ENCODE measurements at places on chromosomes 16 and 17.

- no peak for DNase-seq
Observed at GRCh38 chr17:13508896-13509295, 92.8 kb downstream of the HS3ST3A1 start.

GRCh38 chr16:67301080-67301782, 21.9 kb downstream of the PLEKHG4 start:
- no peak for DNase-seq

- peak; percentile 8 for DNase-seq
Observed at GRCh38 chr16:66462912-66463311, 35.8 kb downstream of the BEAN1 start.

DNA sequence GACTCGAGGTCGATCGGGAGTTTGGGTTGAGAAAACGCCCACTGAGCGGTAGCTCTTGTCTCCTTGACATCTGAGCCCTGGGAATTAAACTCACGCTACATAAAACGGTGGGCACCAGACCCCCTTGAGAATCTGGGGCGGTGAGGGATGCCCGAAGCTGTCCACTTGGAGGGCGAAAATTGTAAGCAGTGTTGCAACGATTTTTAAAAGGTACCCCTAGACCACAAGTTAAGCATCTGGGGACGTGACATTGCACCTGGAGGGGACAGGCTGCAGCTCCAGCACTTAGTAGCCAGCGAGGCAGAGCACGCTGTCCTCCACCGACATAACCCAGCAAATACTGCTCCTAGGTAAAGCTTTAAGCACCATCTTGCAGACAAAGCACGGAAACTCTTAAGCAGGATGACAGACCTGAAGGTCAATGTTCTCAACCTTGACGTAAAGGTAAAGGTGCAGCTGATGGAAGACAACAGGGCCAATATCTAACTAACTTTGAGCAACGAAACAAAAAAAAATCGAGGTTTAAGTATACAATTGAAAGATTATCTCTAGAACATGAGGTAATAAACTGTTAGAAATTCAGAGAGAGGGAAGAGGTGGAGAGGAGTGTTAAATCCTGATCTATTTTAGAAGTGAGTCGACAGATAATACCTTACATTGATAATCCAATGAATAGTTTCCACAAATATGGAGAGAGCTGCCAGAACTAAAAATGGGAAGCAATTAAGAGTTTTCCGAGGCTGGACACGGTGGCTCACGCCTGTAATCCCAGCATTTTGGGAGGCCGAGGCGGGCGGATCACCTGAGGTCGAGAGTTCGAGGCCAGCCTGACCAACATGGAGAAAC, 921 bp upstream of the CDR2 start:
- no peak for DNase-seq

- no peak for DNase-seq
Observed at GRCh38 chr17:68657166-68657565, 56.0 kb upstream of the FAM20A start.

GRCh38 chr17:55873017-55873758, 122.3 kb downstream of the PCTP start:
- DNase-seq: no peak
